ENCODE measurements at places on chromosomes 1 and 21.

- DNase-seq, result peak; percentile 89
Observed at GRCh38 chr1:11550664-11551283, 71.8 kb downstream of the DISP3 start.

DNA sequence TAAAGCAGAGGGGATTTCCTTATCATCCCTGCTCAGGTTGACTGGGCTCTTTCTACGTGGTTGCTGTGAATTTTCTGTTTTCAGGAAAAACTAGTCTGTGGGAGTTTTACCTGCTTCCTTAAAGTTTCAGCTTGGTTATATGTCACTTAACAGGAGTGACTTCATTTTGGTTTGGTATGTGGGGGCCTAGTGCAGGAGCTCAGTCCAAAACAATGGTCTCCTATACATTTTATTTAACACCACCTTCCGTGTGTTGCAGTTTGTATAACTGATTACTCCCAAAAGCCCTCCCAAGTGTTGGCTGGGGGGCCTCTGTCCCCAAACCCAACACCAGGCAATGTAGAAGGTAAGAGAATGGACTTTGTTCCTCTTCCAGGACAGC lies 5.3 kb downstream of the IL23R start:
- DNase-seq, result no peak

- no peak for DNase-seq
Observed at GRCh38 chr1:205926213-205926612, 17.0 kb downstream of the SLC26A9 start.

DNA sequence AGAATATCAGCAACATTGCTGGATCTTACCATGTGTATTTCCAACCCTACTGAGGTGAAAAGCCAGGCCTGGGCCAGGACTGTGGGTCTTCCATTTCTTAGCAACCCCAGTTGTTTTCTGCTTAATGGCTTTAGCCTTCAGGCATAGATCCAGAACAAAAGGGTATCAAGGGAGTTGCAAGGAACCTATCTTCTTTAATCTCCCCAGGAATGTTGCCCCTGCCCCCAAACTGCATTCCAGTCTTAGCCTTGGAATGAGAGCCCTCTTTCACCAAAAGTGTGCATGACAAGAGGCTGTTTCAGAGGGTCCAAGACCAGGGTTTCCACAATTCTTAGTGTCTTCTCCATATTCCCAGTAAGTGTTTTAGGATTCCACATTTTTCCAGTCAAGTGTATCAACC lies 87.9 kb upstream of the SOX13 start:
- DNase-seq, result peak; percentile 87

GRCh38 chr1:239608469-239608868 lies 222.1 kb downstream of the CHRM3 start:
- no peak for DNase-seq

- no peak for DNase-seq
Observed at GRCh38 chr21:46455575-46456385, 2.9 kb upstream of the DIP2A start.

- DNase-seq, result no peak
Observed at GRCh38 chr1:212498283-212499040, 65.7 kb downstream of the NENF start.

DNA sequence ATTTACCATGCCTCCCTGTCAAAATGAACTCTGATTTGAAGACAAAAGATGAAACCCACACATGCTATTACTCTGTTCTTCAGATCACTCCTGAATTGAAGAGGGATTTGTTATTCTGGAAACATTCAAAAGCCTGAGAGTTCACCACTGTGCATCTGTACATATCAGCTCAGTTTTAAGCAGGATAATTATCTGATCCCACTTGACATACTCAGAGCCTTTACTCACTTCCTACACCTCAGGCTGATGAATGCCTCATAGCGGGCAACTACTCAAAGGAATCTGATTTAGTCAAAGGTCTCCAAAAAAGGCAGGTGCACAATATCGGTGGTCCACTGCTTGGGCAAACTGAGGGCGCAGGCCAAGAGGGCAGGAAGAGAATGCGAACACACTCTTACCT lies 47.5 kb upstream of the LPAR3 start:
- no peak for DNase-seq

GRCh38 chr1:2240270-2241156 lies 12.4 kb downstream of the SKI start:
- no peak for DNase-seq

- DNase-seq, result no peak
Observed at GRCh38 chr21:33916200-33916567, 580 bp upstream of the ATP5PO start.

DNA sequence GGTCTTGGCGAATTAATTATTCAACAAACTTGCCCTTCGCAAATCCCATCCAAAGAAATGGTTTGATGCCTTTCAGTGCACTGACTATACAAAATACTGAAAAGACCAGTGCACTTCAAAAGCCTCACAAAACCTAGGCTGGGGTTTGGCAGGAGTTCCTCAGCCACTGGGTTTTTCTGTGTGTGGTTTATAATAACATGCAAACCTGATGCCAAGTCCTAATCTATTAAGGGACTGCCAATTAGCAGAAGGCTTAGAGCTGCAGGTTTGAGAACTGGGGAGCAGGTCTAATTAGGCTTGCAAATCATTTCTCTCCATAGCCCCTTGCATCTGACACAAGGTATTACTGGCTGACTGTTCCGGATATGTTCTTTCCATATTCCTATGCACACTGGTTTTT lies 27.7 kb downstream of the PLPP3 start:
- DNase-seq, result no peak

GRCh38 chr1:203286161-203286984 lies 18.9 kb upstream of the BTG2 start:
- DNase-seq, result no peak

GRCh38 chr1:8409106-8409505 lies 91.2 kb downstream of the SLC45A1 start:
- DNase-seq, result no peak

DNA sequence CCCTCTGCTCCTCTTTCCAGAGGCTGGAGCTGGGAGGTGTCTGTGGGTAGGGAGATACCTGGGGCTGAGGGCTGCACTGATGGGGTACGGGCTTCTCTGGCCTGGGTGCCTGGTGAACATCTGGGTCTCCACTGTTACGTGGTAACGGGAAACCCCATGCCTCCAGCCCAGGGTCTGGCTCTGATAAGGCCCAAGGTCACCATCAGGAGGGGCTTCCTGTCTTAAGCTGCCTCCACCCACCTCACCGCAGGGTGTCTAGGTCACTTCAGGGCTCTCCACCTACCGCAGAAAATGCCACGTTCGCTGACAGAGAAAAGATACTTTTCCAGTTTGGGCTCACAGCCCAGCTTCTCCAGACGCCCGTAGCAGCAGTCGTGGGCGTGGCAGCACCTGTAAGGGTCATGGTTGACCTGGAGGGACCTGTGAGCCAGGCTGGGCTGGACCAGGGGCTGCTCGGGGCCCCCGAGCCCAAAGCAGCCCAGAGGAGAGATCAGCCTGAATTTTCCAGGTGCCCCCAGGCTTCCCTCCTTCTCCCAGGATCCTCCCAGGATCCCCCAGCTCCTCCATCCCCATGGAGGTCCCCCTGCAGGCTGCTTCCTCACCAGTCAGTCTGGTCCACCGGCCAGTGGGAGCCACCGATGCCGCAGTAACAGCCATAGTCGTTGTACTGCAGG lies 1.3 kb downstream of the PLA2G2E start:
- DNase-seq, result no peak

DNA sequence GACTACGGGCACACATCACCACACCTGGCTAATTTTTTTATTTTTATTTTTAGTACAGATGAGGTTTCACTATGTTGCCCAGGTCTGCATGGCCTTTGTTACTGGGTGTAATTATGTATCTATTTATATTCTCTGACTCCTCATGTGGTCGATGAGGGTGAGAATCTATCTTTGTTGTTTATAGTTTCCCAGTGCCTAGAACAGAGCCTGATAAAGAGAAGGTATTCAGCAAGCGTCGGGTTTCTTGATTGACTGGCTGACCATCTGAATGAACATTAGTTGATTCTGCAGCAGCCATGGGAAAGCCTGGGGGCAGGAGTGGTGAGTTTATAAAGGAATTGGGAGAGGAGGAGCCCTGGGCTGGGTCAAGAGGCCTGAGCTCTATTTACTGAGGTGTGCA lies 28.5 kb downstream of the SERINC2 start:
- DNase-seq, result no peak

- no peak for DNase-seq
Observed at GRCh38 chr1:153227810-153228209, 10.4 kb downstream of the PRR9 start.

DNA sequence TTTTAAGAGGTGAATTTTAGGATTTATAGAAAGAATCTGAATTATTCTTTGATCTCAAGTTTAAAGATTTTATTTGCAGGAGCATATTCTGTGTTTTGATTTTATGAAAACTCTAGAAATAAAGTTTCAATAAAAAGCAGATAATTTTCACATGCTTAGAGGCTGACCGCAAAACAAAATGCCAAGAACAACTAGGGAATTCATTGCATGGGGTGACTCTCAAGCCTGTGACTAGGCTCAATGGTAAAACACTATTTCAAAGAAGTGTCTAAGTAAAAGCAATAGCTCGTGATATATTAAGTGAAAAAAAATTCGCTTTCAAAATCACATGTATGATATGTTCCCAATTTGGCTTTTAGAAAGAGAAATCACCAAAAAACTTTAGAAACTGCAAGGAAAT lies 49.6 kb downstream of the RPL5 start:
- no peak for DNase-seq

DNA sequence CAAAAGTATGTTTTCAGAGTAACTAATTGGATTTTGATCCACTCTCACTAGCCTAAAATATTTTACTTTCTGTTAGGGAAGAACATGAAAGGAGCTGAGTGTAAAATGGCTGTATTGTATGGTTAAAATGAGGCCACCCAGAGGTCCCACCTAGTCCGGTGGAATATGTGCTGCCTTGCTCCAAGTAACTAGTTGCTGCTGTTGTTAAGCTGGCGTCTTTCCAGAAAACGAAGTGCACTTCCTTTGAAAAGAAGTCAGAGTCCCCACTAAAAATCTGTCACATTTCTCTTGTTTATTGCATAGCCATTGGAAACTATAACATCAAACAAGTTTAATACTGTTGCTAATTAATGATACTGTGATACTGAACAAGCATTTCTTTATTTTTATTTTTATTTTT lies 3.2 kb downstream of the SLC25A33 start:
- DNase-seq, result no peak

- no peak for DNase-seq
Observed at GRCh38 chr1:114208714-114209113, 55.0 kb upstream of the SYT6 start.

DNA sequence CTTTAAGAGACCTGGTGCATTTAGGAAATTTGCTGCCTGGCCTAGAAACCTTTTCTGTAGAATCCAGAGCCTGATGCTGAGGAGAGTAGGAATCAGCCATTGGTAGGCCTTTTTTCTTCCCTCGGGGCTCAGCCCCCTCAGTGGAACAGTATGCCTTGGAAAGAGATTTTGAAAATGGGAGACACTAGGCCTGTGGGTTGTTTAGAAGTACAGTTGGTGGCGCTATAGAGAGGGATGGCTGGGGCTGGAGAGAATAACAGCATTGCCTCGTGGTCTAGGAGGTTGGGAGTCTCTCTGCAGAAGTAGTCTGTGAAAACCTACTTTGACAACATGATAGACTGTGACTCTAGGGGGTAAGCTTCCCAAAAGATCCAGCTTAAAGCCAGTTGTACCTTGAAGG lies 8.2 kb downstream of the KIF2C start:
- DNase-seq, result no peak

GRCh38 chr21:45632637-45633251 lies 10.8 kb upstream of the PCBP3 start:
- DNase-seq, result no peak
